A549 treated with dexamethasone at 1 μM for 4 hours (cell line): ENCODE measurements at places on chromosomes 3 and 15. TPM values are rescaled to one million over a fixed set of nuclear protein-coding genes. Genes with fewer than 3 reads are reported as not detected.

Gene GOLGA6B
- total RNA-seq: 0.05 TPM in 1 of 5 replicates, not detected in the others

Gene GDPGP1
- total RNA-seq: 3.6 to 4.5 TPM (median 4.1 TPM) in 5 replicates

Gene ST3GAL6
- 0.73 to 1.3 TPM (median 0.89 TPM) in 5 replicates for total RNA-seq

Gene OSTN
- not detected in 5 replicates for total RNA-seq

Gene NR2F2
- total RNA-seq: 16.2 to 23.8 TPM (median 23.4 TPM) in 5 replicates

Gene APBA2
- 15.8 to 20.8 TPM (median 19.0 TPM) in 5 replicates for total RNA-seq

Gene LRRC34
- not detected in 5 replicates for total RNA-seq

Gene DPH6
- 11.8 to 15.0 TPM (median 13.6 TPM) in 5 replicates for total RNA-seq

Gene ZNF860
- 1.3 to 1.9 TPM (median 1.7 TPM) in 5 replicates for total RNA-seq

Gene SNUPN
- 29.0 to 31.8 TPM (median 30.8 TPM) in 5 replicates for total RNA-seq

Gene TRIP4
- total RNA-seq: 24.5 to 35.4 TPM (median 26.1 TPM) in 5 replicates

Gene PPP1R14D
- total RNA-seq: 0.14 to 0.21 TPM (median 0.19 TPM) in 3 of 5 replicates, not detected in the others

Gene CNTN4
- total RNA-seq: not detected in 5 replicates

Gene AHSG
- 0.06 to 0.09 TPM (median 0.06 TPM) in 3 of 5 replicates, not detected in the others for total RNA-seq

Gene CISH
- 0.53 to 0.76 TPM (median 0.61 TPM) in 5 replicates for total RNA-seq

Gene HRG
- not detected in 5 replicates for total RNA-seq

Gene ATP13A5
- total RNA-seq: not detected in 5 replicates

Gene C3orf49
- not detected in 5 replicates for total RNA-seq

Gene FEZF2
- total RNA-seq: not detected in 5 replicates

Gene SYNPR
- not detected in 5 replicates for total RNA-seq

Gene SLC4A7
- total RNA-seq: 9.6 to 18.5 TPM (median 16.3 TPM) in 5 replicates

Gene XCR1
- not detected in 5 replicates for total RNA-seq

Gene CDC25A
- total RNA-seq: 8.2 to 10.2 TPM (median 9.2 TPM) in 5 replicates

Gene SPINK8
- not detected in 5 replicates for total RNA-seq

Gene CCR1
- not detected in 5 replicates for total RNA-seq

Gene ADAMTSL3
- 0.24 to 0.56 TPM (median 0.42 TPM) in 5 replicates for total RNA-seq

Gene ZBBX
- not detected in 5 replicates for total RNA-seq

Gene OR4F15
- total RNA-seq: not detected in 5 replicates

Gene DZIP1L
- total RNA-seq: 8.0 to 12.5 TPM (median 11.0 TPM) in 5 replicates

Gene ENTPD3
- 0.03 to 0.05 TPM (median 0.04 TPM) in 3 of 5 replicates, not detected in the others for total RNA-seq

Gene SMCO1
- not detected in 5 replicates for total RNA-seq

Gene WDR93
- 0.10 to 0.27 TPM (median 0.17 TPM) in 5 replicates for total RNA-seq

Gene GOLGA8K
- 0.34 to 1.2 TPM (median 0.62 TPM) in 5 replicates for total RNA-seq

Gene TTLL13
- 0.09 to 0.25 TPM (median 0.12 TPM) in 5 replicates for total RNA-seq

Gene CDCP1
- 7.7 to 9.9 TPM (median 9.1 TPM) in 5 replicates for total RNA-seq

Gene MEGF11
- total RNA-seq: 0.08 to 0.61 TPM (median 0.47 TPM) in 5 replicates

Gene CP
- total RNA-seq: 4.7 to 8.1 TPM (median 5.9 TPM) in 5 replicates

Gene SLC28A2
- not detected in 5 replicates for total RNA-seq

Gene SEMA3B
- 5.0 to 7.7 TPM (median 6.3 TPM) in 5 replicates for total RNA-seq

Gene CTXN2
- 0.02 to 0.05 TPM (median 0.03 TPM) in 3 of 5 replicates, not detected in the others for total RNA-seq

Gene FRMD5
- 1.8 to 2.3 TPM (median 2.0 TPM) in 5 replicates for total RNA-seq

Gene CTXND1
- 0.01 TPM in 2 of 5 replicates, not detected in the others for total RNA-seq

Gene GOLGA8A
- 3.1 to 11.2 TPM (median 6.9 TPM) in 5 replicates for total RNA-seq

Gene FBXW12
- total RNA-seq: not detected in 5 replicates

Gene PDE12
- 14.2 to 20.0 TPM (median 19.1 TPM) in 5 replicates for total RNA-seq
